ENCODE measurements at places on chromosomes 5 and 9. TPM values are rescaled to one million over a fixed set of nuclear protein-coding genes. Genes with fewer than 3 reads are reported as not detected.

PCDHGB2 gene
- 1.8 TPM for total RNA-seq

DNA sequence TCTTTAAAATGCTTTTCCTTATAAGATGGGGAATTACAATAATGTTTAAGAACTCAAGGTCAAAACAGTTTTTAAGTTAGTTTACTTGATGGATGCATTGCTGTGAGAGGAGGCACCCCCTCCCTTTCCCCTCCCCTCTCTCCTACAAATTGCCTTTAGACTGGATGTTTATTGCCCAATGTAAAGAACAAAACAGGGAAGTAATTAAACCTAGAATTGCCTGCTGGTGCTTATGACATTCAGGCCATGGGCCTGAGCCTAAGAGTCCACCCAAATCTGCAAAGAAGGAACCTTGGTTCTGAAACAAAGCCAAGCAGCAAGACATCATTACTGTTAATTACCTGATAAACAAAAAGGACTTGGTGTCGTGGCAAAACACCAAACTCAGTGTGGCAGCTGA, 630.3 kb downstream of the ISL1 start:
- DNase-seq, result no peak

LRRTM2 gene
- 0.07 TPM for total RNA-seq

- no peak for DNase-seq
These were observed 100.6 kb downstream of the ARHGAP26 start for GRCh38 chr5:142870532-142871362.

GRCh38 chr5:180287868-180288267, 4.0 kb downstream of the MAPK9 start:
- DNase-seq, result no peak

GPRIN1 gene
- total RNA-seq, result 2.0 TPM

ZNF883 gene
- total RNA-seq, result not detected

RNF183 gene
- not detected for total RNA-seq

DNA sequence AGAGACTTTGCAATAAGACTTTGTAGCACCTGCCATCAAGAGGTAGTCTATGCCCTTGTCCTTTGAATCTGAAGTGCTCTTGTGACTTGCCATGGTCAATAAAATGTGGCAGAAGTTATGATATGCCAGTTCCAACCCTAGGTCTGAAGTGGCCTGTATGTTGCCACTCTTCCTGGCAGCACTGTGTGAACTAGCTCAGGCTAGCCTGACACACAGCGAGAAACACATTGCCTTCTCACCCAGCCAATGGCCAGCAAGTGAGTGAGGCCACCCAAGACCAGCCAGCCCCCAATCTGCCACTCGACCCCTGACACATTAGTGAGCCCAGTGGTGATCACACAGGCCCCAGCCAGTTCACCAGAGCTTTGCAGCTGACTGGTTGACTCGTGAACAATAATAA, 52.7 kb upstream of the OSMR start:
- no peak for DNase-seq

GRCh38 chr5:66197764-66198405, 53.8 kb downstream of the SREK1 start:
- DNase-seq, result no peak

PRSS3 gene
- not detected for total RNA-seq

DNA sequence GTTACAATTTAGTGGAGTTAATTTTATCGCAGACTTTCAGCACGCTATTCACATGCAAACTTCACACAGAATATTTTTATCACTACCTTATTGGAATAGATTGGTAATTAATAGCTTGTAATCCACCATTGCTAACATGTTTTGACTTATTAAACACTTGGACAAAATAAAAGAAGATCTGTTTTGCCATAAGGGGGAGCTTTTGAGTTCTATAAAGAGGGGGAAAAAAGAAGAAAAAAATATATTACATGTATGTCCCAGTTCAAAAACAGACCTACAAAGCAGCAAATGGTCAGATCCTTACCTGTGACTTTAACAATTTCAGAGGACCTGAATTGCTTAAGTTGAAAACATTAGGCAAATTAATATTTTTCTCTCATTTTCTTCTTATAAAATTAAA, 1.2 kb upstream of the PAPPA start:
- DNase-seq, result peak; percentile 39

DNA sequence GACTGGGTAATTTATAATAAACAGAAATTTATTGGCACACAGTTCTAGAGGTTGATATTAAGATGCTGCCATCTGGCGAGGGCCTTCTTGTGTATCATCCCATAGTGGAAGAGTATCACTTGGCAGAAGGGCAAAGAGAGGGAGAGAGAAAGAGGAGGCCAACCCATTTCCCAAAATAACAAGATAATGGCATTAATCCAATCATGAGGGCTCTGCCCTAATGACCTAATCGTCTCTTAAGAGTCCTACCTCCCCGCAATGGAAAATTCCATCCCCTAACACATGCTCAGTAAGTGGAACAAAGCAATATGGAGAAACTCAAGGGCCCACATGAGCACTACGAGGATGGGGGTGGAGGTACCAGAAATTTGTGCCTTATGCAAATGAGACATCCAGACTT, 17.6 kb upstream of the VDAC1 start:
- DNase-seq, result no peak

SYK gene
- 0.02 TPM for total RNA-seq

GRCh38 chr9:124388275-124389048, 26.8 kb downstream of the PSMB7 start:
- no peak for DNase-seq

GGTA1 gene
- total RNA-seq, result not detected

CNTFR gene
- 0.17 TPM for total RNA-seq

- DNase-seq, result no peak
These were observed 16.0 kb downstream of the SERINC5 start for GRCh38 chr5:80239680-80240367.

DNA sequence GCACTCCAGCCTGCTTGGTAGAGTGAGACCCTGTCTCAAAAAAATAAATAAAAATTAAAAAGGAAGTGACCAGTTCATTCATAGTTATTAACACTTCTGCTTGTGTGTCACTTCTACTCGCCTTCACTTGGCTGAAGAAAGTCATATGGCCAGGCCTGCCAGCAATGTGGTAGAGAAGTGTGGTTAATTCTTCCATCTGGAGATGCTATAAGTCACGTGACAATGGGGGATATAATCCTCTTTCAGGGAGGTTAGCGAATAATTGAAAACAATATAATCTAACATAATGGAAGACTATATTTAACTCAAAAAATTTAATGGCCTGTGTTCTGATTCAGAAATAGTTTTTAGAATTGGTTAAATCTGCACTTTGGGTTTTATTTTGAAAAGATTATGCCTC, 305.6 kb downstream of the DOCK8 start:
- no peak for DNase-seq

- no peak for DNase-seq
These were observed 111.4 kb downstream of the SLC28A3 start for GRCh38 chr9:84229191-84229590.

Data from NCI-H460 (cell line).